ENCODE measurements at places on chromosomes 1 and 21.

DNA sequence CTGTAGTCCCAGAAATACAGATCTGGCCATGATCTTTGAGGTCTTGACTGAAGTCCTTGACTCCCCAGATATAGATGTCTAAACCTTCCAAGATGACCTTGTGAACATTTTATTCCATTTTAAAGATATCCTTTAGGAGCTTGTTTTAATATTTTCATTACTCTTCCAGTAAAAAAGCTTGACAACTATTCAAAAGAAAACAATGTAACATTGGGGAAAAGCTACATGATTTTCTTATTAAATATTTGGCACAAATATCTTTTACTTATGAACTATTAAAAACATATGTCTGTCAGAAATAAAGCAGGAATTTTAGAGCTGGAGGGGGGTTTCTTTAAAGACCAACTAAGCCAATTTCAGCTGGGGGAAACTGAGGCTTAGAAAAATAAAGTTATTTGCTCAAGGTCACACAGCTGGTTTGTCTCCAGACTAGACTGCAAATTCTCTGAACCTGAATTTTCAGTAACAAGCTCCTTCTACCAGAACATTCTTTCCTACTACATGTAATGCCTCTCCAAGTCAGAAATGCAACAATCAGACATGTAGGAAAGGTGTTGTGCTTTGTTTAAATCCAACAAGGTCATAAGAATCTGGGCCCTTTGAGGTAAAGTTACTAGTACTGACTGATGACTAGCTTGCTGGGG lies 67.0 kb upstream of the PTCH2 start:
- no peak for DNase-seq

DNA sequence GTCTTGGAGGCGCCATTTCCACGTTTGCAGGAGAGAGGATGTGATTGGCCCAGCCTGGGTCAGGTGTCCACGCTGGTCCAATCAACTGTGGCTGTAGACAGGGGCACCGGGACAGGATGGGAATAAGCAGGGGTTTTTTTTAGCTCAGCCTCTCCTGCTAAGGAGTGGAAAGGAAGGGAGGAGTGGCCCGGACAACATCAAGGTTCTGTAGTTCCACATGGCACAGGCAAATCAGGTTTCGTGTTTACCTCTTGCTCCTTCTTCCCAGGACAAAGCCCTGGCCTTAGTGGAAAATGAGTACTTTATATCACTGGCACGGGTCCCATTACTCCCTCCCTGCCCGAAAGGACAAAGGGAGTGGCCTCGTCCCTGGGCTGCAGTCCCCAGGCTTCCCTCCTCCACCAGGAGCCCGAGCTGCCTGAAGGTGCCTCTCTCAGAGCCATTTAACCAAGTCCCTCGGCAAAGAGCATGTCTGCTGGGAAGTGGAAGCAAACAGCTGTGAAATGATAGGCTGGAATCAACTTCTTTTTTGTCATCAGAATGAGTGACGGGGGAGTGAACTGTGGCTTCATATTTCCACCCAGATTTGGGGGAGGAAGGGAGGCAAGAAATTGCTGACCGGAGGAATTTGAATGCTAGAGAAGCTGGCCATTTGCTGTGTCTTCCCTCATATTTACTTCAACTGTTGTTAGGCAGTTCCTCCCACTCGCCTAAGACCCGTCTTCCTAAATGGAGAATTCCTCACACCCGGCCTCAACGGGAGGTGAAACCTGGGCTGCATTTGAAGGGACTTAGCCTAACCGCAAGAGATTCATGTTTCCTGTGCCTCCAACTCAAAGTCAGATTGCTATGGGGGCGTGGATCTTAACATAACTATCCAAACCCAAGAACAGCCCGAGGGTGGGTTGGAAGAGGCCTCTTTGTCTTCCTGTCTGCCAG lies 84.9 kb upstream of the SLC44A3 start:
- no peak for DNase-seq

DNA sequence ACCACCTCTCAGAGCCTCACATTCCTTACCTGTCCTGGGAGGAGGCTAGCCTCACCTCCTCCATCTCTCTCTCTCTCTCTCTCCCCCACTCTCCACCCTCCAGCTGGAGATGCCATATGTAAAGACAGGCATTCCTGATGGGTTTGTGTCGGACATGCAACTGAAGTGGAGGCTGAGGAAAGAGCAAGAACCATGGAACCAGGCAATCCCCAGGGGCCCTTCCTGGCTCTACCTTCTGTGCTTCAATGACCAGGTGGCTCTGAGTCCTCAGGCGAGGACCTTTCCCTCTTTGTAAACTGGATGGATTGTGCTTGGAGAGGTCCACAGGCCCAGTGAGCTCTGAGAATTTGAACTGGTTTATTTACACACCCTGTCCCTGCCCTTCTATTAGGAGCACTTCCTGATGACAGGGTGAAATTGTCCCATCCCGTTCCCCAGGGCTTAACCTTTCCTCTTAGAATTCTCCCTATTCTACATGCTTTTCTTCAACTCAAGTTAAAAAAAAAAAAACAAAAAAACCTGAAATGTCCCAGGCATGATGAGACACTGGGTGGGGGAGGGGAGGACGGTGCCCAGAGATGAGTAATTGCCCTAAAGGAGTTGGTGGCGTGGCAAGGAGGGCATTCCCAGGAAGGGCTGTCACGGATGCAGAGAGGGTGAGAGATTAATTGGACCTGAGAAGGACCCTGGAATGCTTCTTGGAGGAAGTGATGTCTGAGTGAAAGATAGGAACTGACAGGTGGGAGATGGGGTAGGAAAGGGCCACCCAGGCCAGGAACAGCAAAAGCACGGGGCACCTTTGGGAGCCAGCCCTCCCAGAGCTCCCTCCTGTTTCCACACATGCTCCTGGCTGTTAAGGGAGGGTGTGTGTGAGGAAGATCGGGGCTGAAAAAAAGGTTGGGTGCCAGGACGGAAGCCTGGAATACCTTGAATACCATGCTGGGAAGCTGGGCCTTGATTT lies 50.2 kb upstream of the WASF2 start:
- DNase-seq, result no peak

DNA sequence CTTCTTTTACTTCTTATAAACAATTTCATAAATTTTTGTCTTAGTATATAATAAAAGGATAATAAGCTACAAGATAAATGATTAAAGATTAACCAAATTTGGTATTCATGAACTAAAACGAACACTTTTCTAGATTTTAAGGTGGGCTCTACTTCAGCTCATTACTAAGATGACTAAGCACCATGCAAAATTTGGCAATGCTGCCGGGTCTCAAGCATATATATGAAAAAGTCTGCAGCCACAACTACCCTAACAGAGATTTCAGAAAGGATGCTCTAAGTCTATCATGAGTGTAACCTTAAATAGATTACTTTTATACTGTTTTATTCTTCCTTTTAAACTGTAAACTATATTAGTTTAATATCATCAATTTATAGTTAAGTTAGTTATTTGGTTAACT lies 47.8 kb downstream of the BRWD1 start:
- DNase-seq, result no peak

DNA sequence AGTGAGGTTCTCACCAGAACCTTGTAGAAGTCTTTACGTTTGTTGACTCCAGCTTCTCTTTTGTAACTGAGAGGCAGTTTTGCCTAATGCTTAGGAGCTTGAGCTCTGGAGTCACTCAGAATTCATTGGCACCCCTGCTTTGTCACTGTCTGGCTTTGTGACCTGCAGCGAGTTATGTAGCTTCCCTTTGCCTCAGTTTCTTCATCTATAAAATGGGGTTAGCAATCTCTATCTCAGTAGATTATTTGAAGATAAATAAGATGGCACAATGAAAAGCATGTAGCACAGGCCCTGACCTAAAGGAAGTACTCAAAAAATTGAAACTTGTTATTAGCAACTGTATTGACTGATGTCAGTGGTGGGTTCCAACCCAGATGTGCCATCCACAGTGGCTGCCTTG lies 8.1 kb downstream of the DHDDS start:
- DNase-seq, result no peak

DNA sequence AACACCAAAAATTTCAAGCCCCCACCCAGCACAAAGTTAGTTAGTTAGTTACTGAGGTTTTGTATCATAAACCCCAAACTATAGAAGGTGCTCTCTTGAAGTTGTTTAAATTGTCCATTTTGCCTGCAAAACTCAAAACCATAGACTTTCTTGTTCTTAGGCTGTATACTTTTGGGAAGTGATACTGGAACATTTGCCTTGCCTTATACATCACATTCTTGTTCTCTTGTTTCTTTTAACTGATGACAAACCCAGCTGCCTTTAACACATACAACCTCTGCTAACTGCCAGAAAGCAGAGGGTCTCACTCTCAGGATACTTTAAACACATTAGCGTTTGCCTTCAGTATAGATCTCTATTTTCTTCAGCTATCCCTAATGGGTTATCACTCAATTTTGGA lies 570.5 kb downstream of the MRPL39 start:
- no peak for DNase-seq

GRCh38 chr21:41640748-41641509 lies 125.9 kb downstream of the RIPK4 start:
- no peak for DNase-seq

DNA sequence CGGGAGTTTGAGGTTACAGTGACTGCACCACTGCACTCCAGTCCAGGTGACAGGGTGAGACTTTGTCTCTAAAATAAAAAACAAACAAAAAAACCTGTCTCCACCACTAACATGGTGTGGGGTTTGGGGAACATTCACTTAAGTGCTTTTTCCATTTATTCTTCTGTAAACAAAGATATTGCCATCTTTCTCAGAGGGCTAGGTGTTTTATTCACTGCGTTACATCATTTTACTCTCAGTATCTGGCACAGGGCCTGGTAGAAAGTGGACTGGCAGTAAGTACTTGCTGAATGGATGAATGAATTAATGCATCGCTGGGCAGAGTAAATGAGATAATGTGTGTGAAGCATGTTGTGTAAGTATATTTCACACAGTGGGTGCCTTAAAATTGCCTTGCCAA lies 20.1 kb downstream of the KIAA0040 start:
- no peak for DNase-seq

GRCh38 chr1:109388884-109389637 lies 8.7 kb downstream of the SORT1 start:
- DNase-seq, result no peak

DNA sequence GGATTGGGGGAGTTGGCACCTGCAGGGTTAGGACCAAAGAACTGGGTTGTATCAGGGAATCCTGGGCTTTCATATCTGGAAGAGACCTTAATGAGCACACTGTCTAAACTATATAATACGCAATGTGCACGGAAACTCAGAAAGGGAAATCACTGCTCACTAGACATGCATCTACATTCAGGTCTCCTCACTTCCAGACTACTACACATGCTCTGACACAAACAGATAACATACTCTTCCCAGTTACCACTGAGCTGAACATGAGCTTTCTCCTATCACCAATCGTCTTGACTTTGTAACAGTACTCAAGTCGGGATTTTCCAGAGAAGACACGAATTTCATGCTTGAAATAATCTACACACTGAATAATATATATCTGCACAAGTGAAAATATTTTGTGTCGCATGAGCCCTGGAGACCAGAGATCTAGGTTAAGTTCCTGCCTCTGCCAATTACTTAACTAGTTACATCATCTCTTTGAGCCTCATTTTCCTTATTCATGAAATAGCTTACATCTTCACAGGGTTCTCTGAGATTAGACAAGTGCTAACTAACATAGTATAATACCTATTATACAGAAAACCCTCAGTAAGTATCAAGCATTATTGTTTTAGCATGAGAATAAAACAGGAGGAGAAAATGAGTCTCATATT lies 101.1 kb downstream of the JAK1 start:
- DNase-seq, result no peak

DNA sequence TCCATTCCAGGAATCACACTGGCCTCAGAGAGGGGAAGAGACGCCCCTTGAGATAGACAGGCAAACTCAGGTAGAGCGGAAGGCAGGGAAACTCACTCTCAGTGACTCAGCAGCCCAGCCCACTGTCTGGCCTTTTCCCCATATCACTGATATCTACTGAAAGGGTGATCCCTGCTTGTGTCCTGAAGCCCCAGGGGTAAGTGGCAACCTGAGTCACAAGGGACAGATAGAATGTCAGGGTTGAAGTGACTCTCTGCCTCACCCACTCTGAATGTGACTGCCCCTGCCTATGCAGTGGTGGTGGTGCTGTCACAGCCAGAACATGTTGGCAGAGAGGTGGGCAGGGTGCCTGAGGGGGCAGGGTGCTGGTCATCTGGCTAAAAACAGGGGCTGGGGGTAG lies 157.5 kb upstream of the FGGY start:
- no peak for DNase-seq

- no peak for DNase-seq
These were observed 38.7 kb downstream of the SLC9A1 start for GRCh38 chr1:27116232-27116631.

GRCh38 chr1:219124163-219124562 lies 49.5 kb upstream of the LYPLAL1 start:
- DNase-seq, result no peak

GRCh38 chr1:177944016-177944949 lies 25.6 kb downstream of the SEC16B start:
- DNase-seq, result no peak

DNA sequence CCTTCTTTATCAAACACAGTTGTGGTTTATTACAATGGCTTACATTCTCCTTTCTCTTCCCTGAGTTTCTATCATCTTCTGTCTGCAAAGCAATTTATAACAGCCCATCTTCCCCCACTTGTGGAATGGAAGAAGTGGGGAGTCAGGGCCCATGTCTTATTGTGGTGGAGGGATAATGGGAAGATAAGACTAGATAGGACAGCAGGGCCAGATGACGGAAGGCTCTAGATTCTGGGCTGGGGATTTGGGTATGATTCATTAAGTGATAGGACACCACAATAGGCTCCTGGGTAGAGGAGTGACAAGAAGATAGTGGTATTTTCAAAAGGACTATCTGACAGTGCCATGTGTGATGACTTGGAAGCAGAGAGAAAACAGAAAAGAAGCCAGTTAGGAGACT lies 450.6 kb downstream of the TTLL7 start:
- DNase-seq, result no peak

DNA sequence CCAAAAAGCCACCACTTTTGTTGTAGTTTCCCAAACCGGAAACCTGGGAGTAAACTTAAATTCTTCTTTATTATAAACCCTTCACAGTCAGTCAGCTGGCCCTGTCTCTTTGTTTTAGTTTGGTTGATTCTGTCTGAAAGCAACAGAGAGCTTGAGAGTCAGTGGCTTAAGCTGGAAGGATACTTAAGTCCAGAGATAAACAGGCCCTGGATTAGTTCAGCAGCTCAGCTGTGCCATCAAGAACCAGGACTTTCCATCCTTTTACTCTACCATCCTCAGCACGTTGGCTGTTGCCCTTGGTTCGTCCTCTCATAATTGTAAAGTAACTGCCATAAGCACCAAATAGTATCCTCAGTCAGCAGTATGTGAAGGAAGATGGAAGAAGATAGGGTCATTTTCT lies 4.5 kb downstream of the DESI2 start:
- DNase-seq, result no peak

DNA sequence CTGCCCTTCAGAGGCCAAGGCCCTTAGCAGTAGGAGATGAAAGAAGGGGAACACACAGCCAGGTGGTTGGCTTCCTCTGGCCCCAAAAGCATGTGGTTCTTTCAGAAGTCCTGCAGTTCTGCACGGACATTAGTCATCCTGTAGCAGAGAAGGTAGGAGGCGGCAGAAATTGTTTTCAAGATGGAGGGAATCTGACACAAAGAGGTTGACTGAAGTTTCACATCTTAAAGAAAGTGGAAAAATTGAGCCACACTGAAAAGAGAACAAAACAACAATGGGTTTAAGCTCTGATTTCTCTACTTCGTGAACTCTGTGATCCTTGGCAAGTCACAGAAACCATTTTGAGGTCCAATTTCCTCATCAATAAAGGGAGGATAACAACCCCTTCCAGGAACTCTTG lies 125.3 kb upstream of the DNAH14 start:
- no peak for DNase-seq

GRCh38 chr1:41611068-41611931 lies 126.8 kb upstream of the EDN2 start:
- DNase-seq, result no peak

GRCh38 chr1:18198260-18198659 lies 90.7 kb downstream of the IGSF21 start:
- DNase-seq, result no peak

All from CD4-positive, alpha-beta T cell (primary cell).